Activated CD4-positive, alpha-beta memory T cell treated with anti-CD3 and anti-CD28 coated beads, Interleukin-2, amount 10 ng/mL, durations not matched to agents 7 days and 5 days (primary cell): ENCODE measurements at places on chromosomes 5 and 9.

- no peak for DNase-seq
Observed at GRCh38 chr5:27814983-27815382, 776.6 kb upstream of the CDH9 start.

DNA sequence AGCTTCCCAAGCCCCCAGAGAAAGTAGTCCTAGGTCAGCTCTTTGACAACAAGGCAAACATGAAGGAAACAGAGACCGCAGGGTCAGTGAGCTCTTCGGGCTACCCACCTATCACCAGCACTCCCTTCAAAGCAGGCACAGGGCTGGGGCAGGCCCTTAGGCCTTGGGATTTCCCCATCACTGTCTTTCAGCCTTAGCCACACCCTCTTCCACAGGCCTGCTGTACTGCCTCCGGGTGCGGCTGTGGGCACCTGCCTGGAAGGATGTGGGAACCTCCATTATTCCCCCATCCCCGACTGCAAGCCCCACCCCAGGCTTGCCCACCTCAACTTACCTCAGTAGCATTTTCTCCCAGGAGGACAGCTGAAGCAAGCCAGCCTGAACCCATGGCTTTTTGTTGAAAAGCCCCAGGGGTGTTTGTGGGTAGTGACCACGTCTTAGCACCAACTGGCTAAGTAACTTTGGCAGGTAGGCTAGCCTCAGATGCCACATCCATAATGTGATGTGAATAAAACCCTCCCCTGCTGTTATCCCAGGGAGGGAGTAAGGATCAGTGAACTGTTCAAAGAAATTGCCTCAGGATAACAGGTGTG is 100.2 kb downstream of the PIK3R1 start:
- DNase-seq = peak; percentile 43

DNA sequence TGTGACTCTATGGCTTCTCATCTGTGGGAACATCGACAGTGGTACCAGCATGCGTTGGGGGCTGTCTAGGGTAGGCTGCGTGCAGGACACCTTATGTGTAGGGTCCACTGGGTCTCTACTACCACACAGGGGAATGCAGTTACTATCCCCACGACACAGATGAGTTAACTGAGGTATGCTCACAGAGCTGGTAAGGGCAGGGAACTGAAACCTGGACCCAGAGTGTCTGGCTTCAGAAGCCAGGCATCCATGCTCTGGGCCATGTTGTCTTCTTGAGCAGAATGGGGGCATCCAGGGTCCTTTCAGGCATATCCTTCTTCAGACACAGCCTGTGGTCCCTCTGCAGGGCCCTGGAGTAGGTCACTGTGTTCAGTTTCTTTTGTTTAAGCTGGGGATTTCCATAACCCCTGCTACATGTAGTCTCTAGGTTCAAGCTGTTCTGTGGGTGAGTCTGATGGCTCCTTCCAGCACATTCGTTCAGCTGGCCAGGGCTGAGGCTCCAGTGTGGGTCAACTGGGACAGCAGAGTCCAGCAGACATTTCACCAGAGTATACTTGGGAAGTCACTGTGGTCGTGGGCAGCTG is 148.8 kb downstream of the GADD45G start:
- no peak for DNase-seq

DNA sequence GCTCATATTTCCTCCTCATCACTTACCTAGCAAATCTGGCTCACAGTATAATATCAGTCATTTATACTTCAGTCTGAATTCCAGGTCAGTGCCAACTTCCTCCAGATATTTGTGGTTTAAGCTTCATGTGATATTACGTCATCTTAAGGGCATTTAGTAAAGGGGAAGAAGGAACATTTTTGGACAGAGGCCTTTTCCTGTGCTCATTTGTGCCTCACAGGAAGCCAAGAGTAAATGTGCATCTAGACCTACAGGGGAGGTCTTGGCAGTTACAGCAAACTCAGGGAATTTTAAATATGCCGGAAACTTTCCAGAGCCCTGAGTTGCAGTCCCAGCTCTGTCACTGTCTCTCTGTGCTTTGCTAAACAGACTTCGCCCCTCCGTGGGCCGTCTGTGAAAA is 12.3 kb upstream of the KCNIP1 start:
- no peak for DNase-seq

- no peak for DNase-seq
Observed at GRCh38 chr5:118937393-118938061, 50.8 kb downstream of the DTWD2 start.

DNA sequence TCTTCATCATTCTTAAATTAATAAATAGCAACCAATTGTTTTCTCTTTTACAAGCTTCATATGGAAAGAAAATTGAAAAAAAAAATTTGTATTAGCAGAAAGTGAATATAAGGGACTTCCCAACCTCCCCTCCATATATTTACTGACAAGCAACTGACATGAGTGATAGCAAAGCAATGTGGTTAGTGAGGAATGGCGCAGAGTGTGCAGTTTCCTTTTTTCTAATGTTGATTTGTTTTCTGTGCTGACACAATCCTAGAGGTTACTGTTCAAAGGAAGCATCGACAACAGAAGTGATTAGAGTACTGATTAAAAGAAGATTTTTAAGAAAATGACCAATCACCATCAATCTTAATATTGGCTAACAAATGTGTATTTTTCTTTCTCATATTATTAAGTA is 1.7 kb upstream of the PTGER4 start:
- no peak for DNase-seq

DNA sequence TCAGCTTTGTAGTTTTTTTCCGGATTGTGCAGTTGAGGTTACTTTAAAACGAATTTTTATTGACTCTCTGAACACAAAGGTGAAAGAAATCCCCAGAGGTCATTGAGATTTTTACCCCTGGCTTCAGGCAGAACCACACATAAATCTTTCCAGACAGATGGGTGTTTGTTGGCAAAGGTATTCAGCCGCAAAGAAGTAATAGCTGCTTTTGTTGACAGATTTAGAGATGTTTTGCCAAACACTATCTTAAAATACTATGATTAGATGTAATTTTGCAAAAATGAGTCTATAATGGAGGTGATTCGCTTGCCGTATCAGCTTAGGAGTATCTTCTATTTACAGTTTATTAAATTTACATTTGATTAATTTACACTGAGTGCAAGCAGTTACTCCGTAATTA is 418.3 kb upstream of the CLINT1 start:
- DNase-seq = no peak

DNA sequence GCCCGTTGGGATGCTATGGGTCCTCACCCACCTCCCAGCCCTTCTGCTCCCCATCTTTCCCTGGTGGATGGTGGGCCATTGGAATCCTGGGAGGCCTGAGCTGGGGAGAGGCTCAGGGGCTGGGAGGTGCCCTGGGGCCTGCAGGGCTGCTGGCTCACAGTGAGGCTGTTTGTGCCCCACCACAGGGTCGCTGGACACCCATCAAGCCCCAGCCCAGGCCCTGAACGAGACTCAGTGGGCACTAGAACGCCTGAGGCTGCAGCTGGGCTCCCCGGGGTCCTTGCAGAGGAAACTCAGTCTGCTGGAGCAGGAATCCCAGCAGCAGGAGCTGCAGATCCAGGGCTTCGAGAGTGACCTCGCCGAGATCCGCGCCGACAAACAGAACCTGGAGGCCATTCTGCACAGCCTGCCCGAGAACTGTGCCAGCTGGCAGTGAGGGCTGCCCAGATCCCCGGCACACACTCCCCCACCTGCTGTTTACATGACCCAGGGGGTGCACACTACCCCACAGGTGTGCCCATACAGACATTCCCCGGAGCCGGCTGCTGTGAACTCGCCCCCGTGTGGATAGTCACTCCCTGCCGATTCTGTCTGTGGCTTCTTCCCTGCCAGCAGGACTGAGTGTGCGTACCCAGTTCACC is 4.9 kb upstream of the AIF1L start:
- DNase-seq = no peak

DNA sequence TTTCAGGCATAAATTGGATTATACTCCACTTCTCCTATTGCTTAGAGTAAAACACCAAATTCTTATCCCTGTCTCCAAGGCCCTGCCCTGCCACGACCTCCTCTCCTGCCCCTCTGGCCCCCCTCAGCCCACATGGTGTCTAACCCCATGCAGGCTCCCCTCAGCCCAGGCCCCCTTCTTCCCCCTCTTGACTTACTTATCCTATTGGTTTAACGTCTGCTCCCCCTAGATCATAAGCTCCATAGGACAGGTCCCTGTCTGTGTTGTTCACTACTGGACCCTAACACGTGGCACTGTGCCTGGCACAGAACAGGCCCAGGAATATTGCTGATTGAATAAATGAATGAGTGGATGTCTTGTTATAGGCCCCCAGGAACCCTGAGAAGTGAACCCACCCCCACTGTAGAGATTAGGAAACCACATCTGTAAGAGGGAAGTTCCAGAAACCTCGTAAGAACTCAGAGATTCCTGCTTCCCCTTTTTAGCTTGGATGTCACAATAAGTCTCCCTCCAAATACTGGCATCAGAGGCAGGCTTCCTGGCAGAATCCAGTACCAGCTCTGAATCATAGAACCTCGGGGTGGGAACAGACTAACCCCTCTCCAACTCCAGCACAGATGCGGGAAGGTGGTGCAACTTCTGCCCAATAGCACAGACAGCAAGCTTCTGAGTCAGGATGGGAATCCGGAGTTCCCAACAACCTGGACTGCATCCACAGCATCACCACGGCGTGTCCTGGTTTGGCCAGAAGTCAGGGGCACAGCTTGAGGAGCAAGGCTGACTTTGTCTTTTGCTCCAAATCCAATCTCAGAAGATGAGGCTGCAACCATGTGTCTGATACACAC is 31.5 kb downstream of the HRH2 start:
- DNase-seq = no peak

GRCh38 chr5:63053019-63053638 is 474.5 kb downstream of the LRRC70 start:
- DNase-seq = no peak

DNA sequence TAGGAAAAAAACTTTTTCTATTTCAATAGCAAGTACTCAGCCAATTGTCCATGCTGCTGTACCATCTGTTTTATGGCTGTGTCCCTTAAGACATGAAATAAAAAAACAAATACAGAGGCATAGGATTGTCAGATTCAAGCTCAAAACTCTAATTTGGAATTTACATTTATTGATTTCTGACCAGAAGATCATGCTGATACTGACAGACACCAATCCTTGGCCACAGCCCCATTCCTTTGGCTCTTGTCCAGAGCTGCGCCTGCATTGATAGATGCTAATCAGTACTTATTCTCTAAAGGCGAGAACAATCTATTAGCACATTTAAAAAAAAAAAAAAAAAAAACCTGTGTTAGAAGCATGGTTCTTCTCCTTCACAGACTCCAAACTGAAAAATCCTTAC is 384.6 kb downstream of the TMEM232 start:
- DNase-seq = no peak

DNA sequence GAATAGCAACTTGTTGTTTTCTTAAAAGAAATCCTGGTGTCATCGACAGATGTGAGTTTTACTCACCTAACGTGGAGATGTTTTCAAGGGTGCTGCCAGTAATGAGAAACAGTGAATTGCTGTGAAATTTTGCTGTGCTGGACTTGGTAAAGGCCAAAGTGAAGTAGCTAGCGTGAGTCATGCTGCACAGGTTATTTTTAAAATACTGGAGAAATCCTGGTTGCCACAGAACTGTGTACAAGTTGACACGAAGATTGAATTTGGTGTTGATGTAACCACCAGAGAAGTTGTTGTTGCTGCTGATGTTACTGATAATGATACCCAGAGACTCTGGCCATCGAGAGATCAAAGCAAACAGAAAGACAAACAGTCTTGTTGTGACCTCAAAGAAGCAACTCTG is 187.9 kb upstream of the NFIL3 start:
- DNase-seq = no peak

- no peak for DNase-seq
Observed at GRCh38 chr5:74502479-74502950, 138.0 kb downstream of the ENC1 start.

DNA sequence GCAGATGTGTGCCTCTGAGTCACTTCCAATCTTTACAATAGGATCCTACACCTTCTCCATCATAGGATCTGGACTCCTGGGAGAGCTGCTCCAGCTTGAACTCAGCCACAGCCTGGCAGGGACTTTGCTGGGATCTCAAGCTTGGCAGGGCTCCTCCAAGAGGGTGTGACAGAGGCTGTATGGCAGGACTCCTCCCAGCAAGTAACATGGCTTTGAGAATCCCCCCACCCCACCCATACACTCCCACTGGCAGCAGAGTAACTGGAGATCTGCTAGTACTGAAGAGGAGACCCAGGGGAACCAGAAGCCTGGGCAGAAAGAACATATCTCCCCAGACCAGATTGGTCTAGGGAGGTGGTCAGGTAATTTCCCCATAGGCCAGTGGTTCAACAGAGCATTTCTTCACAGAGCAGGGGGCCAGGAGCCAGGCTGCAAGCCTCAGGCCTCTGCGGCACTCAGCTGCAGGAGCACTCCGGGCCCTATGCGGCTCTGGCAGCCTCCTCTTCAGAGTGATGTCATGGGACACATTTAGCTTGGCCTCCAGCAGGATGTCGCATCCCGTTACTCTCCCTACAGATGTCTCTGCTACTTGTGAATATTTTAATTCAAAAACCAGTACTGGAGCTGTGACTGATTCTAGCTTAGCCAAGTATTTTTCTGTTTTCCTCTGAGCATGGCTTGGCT is 1.7 kb upstream of the ACSL6 start:
- DNase-seq = peak; percentile 10
